Fibroblast of villous mesenchyme (primary cell): ENCODE measurements at places on chromosomes 1 and 21. TPM values are rescaled to one million over a fixed set of nuclear protein-coding genes. Genes with fewer than 3 reads are reported as not detected.

The IRF6 gene
- under 0.01 and 0.32 TPM in 2 replicates for total RNA-seq

The MTMR11 gene
- total RNA-seq = 7.8 and 8.4 TPM in 2 replicates

The USH2A gene
- under 0.01 TPM in 2 replicates for total RNA-seq

The LENEP gene
- 0.32 and 0.43 TPM in 2 replicates for total RNA-seq

The SERPINC1 gene
- not detected in 2 replicates for total RNA-seq

The UTS2 gene
- total RNA-seq = not detected in 2 replicates

GRCh38 chr1:201332616-201333335 lies 44.7 kb downstream of the TNNT2 start:
- DNase-seq = no peak

DNA sequence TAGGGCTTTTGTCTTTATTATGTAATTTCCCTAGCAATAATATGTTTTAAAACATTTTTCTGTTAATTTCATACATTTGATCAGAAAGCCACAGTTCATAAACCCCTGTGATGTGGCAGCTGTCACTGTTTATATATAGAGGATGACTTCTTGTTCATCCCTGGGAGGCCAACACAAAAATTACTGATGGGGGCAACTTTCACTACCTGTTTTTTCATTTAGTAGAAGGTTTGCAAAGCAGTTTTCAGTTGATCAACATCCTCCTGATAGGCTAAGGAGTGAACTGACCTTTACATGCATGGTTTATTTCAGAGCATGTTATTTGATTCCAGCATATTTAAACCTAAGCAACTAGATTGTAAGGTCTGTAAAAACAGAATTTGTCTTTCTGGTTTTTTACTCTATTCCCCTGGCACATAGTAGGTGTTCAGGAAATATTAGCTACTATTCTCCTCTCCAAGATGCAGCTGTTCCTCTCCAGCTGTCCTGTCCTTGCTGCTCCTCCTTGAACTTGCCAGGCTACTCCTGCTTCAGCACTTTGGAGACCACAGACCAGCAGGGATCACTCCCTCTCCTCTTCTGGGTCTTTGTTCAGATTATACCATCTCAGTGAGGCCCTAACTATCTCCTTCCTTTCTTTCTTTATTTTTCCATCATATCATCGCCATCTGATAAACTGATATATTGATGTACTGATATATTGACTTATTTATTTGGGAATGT lies 54.7 kb downstream of the ROR1 start:
- DNase-seq = no peak

- no peak for DNase-seq
Observed at GRCh38 chr1:238621405-238621804, 730.7 kb upstream of the ZP4 start.

DNA sequence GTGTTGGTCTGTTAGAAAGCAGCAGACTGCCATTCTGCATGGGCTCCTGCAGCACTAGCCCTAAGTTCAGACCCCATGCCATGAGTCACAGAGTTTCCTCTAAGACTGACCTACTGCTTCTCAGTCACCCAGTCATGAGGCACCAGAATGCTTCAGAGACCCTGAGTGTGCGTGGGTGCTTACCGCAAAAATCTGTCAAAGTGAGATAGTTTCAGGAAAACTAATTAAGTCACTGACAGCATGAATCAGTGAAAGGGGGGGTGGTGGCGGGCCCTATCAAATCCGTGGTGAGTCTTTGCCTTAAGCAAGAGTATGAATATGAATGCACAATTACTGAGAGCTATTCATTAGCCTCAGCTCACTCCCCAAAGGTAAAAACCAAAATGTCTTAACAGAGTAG lies 98.1 kb downstream of the KCTD3 start:
- peak; percentile 6 for DNase-seq

GRCh38 chr1:38929476-38929875 lies 12.2 kb downstream of the RHBDL2 start:
- DNase-seq = no peak

GRCh38 chr1:186871784-186872183 lies 43.0 kb downstream of the PLA2G4A start:
- no peak for DNase-seq

DNA sequence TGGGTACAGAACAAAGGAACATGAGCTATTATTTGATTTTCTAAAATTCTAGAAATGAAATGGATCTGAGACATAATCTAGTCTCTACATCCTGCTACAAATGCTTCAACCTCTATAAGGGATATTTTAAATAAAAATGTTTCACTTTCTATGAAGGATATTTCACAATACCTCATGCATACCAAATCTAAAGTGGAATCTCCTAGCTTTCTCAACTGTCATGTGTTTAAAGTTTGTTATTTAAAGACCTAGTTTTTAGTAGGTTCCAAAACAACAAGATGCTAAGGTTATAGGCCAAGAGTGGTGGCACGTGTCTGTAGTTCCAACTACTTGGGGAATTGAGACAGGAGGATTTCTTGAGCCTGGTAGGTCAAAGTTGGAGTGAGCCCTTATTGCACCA lies 47.6 kb downstream of the KDM5B start:
- peak; percentile 66 for DNase-seq

DNA sequence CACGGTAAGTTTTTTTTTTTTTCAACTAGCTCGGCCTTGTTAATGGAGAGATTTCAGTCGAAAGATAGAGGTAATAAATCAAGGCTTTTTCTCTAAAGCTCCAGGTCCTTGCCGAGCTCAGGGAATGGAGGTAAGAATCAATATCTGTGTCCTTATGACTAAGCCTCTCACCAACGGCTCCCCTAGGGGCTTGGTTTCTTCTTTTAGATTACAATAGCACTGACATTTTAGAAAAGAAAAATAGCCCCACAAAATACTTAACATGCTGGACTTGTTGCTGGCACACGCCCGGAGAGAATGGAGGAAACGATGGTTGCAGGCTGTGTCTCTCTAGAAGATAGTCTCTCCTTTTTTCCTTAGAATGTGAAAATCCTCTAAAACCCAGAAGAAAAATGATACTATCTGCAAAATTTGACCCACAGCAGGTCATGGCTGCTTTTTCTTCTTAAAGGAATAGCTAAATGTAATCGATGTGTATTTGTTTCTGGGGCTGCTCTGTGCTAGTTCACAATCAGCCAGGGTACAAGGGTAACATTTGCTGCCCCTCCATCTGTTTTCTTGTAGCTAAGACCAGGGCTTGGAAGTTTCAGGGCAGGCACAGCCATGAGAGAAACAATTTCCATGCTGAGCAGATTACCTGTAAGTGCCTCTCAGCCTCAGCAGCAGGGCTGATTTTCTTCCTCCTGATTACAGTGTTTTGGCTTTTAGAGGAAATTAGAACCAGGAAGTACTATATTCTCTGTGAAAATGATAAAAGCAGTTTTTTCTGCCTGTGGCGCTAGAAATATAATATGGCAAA lies 86.2 kb upstream of the GNG12 start:
- no peak for DNase-seq

- DNase-seq = no peak
Observed at GRCh38 chr1:195806060-195806459, 802.2 kb downstream of the KCNT2 start.

GRCh38 chr1:18938008-18938706 lies 18.3 kb downstream of the IFFO2 start:
- DNase-seq = no peak

- no peak for DNase-seq
Observed at GRCh38 chr1:35203295-35203694, 10.3 kb upstream of the SFPQ start.
